ENCODE measurements at places on chromosomes 11 and 22.

DNA sequence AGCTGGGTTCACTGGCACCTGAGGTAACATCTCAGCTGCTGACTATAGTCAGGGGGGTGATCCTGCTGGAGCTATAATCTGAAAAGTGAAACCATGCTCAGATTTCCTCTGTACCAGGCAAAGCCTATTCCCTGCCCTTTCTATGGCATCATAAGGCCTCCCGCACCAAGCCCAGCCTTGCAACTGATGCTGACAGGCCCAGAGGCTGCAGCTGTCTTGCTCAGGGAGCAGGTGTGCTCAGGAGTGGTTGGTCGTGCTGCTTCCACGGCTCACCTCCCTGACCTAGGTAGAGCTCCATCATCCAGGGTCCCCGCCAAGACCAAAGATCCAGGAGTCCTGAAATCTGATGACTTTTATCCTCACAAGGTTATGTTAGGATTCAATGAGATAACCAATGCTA is 121.7 kb downstream of the FEZ1 start:
- no peak for DNase-seq

DNA sequence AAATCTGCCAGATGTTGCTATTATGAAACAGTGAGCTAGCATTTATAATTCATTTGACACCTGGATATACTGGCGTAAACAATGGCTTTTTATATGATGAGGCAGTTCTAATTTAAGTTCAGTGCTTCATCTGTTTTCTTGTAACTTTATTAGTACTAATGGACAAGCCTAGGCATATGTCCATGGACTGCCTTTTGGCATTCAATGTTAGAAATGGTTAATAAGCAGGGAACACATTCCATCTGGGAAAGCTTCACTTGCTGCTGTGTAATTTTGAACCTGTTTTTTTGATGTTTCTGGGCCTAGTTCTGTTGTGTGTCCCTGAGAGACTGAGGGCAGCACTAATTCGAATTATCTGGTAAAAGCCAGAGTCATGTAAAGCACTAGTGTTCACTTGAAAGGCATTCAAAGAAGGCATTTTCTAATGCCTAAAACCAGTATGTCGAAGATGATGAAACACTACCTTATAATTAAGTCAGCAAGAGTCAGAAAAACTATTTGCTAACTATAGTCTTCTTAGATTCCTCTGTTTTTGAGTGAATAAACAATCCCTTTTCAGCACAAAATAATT is 138.5 kb downstream of the SWAP70 start:
- no peak for DNase-seq

GRCh38 chr11:1350086-1350725 is 39.5 kb upstream of the BRSK2 start:
- peak; percentile 54 for DNase-seq

DNA sequence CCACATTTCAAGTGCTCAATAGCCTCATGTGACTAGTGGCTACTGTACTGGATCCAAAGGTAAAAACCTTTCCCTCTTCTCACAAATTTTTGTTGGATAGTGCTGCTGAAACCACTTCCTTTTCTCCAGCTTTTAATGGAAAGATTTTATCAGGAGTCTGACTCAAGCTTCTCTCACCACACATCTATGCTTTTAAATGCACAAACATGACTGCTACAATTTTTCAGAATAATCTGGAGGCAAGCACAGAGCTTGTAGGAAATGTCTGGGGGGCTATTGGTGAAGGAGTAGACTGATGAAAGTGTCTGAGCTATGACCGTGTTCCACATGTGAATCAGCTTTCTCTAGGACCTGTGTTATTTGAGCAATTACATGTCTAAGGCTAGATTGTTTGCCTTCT is 101.1 kb upstream of the FAT3 start:
- no peak for DNase-seq

GRCh38 chr22:39528080-39528661 is 4.4 kb downstream of the RPS19BP1 start:
- DNase-seq = no peak

DNA sequence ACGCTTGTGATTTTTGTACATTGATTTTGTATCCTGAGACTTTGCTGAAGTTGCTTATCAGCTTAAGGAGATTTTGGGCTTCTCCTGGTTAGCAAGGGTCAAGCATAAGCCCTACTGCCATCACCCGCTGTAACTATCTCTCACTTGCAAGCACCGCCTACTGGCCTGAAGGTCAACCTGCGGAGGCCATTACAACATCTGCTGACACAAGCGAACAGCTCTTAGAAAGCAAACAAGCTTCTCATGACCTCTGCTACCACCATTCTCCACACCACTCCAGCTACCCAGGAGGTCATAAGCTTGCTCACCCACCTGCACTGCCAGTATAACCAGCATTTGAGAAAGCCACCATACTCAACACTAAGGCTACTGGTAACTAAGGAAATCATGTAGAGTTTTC is 288.4 kb upstream of the KIRREL3 start:
- DNase-seq = no peak

DNA sequence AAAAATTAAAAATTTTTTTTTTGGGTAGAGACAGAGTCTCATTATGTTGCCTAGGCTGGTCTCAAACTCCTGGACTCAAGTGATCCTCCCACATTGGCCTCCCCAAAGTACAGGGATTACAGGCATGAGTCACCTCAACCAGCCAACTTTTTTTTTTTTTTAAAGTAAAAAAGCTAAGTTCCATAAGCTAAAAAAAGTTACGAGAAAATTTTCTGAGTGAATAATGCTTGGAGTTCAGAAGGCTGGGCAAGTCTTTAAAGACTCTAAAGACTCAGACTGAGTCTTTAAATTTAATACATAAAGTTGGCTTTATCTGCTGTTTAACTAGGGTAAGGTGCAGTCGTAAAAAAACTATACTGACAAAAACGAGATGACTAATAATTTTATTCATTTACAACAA is 5.6 kb downstream of the DDX6 start:
- DNase-seq = no peak

- DNase-seq = no peak
These were observed 14.3 kb downstream of the DGKZ start for GRCh38 chr11:46361283-46362155.

GRCh38 chr11:27740362-27741013 is 40.2 kb upstream of the BDNF start:
- DNase-seq = no peak

- no peak for DNase-seq
These were observed 26.9 kb upstream of the CYB5R3 start for GRCh38 chr22:42676059-42676607.

DNA sequence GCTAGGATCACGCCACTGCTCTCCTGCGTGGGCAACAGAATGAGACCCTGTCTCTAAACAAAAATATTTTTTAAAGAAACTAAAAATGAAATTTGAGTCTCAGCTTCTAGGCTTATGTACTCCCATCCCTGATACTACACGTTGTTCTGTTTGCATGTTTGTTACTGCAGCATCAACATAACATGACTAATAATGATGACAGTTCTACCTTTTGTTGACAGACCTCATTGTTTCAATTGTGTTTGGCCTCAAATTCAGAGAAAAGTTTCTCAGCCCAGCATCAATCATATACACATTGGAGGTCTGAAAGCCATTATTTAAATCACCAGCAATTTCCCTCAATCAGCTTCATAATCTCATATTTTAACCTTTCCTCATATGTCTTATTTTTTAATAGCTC is 20.8 kb downstream of the LAYN start:
- DNase-seq = no peak

DNA sequence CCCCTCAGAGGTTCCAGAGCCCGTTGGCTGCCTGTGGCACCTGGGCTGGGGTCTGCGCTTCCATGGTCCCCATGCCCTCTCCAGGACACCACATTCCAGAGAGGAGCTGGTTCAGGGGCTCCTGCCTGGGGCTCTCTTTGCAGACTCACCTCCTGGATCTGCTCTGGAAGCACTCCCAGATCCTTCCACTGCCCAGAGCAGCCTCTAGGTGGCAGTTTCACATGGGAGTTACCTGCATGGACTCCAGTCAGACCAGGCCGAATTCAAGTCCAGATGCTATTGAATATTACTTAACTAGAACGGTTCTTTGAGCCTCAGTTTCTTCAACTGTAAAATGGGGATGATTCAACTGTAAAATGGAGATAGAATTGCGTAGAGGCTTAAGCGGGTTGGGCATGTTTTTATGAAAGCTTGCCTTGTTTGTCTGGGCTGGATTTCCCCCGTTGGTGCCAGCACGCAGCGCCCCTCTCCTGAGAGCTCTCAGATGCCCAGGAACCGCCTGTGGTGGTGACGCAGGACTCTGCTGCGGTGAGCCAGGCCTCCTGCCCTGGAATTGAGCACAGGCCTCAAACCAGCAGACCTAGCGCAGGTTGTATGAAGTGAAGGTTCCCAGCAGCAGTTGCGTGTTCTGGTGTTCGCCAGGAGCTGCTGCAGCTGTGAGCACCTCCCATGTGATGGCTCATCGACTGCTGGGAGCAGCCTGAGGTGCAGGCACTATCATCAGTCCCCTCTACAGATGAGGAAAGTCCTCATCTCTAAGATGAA is 44.2 kb downstream of the LMO1 start:
- DNase-seq = no peak

- no peak for DNase-seq
These were observed 740 bp upstream of the TRMT2A start for GRCh38 chr22:20117633-20118299.
